ENCODE measurements at places on chromosomes 5 and 9.

DNA sequence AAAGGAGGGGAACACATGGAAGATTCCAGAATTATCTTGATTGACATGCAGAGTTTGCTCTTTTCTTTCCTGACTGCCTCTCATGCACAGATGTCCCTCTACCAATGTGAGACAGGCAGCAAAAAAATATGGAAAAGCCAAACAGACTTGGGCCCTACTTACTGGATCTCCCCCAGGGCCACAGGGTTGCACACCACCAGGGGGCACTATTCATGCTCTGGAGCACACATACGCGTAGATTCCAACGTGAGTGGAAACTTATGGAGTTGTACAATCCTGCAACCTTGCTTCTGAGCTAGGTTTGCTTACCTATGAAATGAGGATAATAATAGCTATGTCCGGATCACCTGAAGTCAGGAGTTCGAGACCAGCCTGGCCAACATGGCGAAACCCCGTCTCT, 319.5 kb downstream of the ARHGEF28 start:
- DNase-seq = no peak

GRCh38 chr5:133456933-133457402, 155.4 kb downstream of the FSTL4 start:
- DNase-seq = no peak

DNA sequence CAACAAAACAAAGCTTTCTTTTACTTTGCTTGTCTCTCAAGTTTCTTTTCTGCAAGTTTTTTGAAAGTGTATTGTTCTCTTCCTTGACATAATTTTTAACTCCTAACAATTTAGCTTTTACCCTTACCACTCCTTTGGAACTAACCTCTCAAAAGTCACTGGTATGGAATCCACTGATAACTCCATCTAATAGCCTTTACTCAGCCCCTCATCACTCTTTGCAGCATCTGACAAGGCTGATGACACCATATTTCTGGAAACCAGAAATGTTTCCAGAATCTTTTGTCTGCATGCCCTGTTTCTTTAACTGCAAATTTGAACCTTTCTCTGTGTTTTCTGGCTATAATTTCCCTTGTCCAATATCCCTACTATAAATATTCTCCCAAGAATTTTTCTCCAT, 46.5 kb downstream of the ZNF474 start:
- DNase-seq = no peak

DNA sequence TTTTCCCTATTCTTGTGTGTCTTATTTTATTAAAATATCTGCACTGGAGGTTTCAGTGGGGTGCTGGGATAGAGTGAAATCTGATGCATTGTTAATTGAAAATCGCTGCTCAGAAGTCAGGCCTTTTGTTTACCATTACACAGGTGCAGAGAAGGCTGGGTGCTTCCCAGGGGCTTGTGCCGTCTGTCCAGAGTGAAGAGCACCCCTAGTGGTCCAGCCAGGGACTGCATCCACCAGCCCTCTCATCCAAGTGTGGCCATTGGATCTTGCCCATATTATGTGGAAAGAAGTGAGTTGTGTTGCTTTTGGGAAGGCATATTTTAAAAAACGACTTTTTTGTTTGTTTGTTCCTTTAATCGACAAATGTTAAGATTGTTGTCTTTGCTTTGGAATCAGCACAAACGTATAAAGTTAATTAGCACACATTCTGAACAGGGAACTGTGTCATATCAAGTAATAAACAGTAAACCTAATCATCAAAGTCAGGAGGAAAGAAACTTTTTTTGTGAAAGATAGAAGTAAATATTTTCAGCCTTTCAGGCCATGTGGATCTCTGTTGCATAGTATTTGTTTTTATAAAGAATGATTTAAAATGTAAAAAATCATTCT, 315.6 kb downstream of the MTRR start:
- DNase-seq = peak; percentile 15

GRCh38 chr9:16131264-16131663, 578.4 kb downstream of the CCDC171 start:
- DNase-seq = no peak

GRCh38 chr9:16611001-16611400, 259.5 kb downstream of the BNC2 start:
- no peak for DNase-seq

DNA sequence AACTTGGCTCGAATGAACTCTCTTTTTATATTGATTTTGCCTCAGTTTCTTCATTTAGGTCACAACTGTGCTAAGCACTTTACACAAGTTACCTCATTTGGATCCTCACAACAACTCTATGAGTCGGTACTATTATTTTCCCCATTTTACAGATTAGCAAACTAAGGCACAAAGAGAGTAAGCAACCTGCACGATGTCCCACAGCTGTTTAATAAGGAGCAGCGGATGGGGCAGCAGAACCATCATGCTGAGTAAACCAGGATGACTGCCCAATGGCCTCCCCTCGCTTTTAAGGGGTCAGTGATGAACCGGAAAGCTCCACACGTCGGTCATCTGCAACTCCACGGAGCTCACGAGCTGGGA, 607 bp downstream of the PRELID2 start:
- DNase-seq = no peak

DNA sequence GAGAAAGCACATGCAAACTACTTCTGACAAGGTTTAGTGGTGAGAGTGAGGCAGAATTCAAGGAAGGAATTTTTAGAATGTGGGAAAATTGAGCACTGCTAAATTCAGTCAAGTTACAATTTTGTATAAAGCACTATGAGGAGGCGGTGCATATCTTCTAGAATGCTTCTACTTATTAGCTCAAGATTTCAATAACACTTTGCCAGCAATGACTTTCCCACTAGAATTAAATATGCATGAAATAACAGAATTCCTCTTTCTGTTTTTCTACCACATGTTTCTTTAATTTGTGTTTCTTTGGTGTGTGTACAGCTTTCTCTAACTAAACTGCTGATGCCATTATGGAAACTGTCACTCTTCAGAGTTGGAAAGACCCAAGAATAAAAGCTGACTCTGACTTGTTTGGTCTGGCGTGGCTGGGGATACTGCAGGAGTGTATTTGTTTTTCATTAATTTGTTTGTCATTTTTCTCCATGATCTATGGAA, 163.5 kb downstream of the ARSB start:
- no peak for DNase-seq

DNA sequence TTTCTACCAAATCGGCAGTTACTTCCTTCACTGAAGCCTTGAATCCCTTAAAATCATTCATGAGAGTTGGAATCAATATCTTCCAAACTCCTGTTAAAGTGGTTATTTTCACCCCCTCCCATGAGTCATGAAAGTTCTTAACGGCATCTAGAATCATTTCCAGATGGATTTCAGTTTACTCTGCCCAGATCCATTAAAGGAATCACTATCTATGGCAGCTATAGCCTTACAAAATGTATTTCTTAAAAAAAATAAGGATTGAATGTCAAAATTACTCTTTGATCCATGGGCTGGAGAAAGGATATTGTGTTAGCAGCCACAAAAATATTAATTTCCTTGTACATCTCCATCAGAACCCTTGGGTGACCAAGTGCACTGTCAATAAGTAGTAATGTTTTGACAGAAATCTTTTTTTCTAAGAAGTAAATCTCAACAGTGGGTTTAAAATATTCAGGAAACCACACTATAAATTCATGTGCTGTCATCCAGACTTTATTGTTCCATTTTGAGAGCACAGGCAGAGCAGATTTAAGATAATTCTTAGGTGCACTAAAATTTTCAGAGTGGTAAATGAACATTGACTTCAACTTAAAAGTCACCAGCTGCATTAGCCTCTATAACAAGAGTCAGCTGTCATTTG, 767.7 kb downstream of the DTWD2 start:
- no peak for DNase-seq

GRCh38 chr9:95024097-95024671, 293.3 kb downstream of the FANCC start:
- peak; percentile 10 for DNase-seq

GRCh38 chr9:37036371-37036775, 2.3 kb upstream of the PAX5 start:
- peak; percentile 83 for DNase-seq

- DNase-seq = no peak
These were observed 336.8 kb upstream of the SLC30A5 start for GRCh38 chr5:68757006-68757405.

DNA sequence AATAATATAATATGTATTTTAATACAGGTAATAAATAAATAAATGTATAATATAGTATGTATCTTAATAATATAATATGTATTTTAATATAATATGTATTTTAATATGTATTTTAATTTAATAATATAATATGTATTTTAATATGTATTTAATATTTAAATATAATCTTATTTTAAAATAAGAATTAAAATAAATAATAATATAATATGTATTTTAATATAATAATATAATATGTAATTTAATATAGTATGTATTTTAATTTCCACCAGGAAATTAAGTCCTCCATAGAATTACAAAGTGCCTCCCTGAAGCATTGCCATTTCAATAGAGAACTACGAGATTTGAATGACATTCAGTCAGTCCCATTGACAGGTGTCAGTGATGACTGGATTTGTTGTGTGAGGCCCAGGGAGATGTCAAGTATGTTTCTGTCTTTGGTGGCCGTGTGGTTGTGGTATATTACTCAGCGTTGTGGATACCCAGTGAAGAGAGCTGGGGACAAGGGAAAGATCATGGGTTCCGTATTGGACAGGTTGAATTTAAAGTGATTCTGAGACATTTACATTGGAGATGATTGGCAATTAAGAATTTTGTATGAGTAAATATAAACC, 14.2 kb upstream of the C5orf46 start:
- no peak for DNase-seq

DNA sequence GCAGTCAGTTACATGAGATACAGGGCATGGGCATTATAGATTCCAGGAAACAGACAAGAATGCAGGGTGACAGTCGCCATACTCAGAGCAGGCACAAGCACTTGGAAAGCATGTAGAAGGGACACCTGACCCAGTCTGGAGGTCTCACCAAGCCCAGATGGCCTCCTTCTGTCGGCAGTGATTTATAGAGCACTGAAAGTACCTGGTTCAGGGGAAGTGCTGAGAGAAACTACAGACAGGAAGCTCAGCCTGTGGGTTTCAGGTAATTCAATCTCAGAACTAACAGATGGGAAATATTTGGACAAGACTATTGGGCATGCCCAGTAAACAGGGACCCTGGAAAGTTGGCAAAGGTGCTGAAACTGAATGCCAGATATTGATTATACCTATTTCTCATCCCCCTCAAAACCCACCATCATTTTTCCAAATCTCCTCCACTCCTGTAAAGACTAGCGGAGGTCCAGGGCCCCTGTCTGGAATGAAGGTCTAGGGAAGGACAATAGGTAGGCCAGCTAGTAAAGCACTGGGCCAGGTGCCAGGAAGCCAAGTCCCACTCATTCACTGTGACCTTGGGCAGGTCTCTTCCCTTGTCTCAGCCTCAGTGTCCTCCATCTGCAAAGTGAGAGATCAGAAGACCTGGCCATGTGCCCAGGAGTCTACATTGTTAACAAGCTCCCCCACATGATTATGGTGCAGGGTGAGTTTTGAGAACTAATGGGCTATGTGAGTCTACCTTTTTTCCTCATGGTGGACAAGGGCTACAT, 26.9 kb downstream of the KLHL3 start:
- DNase-seq = no peak

DNA sequence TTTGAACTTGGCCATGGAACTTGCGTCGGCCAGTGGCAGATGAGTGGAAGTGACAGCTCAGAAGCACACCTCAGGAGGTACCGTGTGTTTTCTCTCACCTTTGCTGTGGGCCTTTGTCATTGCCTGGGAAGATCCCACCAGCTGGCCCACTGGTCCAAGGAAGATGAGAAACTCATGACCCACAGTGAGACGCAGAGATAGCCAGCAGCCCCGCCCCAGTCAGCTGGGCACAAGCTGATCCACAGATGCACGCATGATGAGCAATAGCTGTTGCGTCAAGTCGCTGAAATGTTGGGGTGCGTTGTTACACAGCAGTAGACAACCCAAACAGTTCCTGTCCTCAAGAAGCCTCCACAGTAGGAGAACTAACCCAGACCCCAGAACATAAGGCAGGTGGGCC, 30.8 kb upstream of the UNC5A start:
- DNase-seq = no peak

DNA sequence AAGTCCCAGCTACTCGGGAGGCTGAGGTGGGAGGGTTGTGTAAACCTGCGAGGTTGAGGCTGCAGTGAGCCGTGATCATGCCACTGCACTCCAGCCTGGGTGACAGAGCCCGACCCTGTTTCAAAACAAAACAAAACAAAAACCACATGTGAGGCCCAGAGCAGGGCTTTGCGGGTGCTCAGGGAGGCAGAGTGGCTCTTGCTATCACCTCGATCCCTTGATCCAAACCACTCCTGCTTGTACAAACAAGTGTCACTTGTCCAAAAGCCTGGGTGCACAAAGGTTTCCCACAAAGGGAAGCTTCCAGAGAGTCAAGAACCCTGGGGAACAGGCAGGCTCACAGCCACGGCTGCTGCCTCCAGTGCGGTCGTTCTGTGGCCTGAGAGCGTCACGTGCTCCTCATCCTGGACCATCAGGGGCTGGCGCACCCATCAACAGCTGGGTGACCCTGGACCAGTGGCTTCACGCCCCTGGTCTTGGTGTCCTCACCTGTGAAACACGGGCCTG, 162.7 kb downstream of the C9orf50 start:
- DNase-seq = no peak

GRCh38 chr5:123279136-123279535, 144.1 kb downstream of the CEP120 start:
- no peak for DNase-seq

DNA sequence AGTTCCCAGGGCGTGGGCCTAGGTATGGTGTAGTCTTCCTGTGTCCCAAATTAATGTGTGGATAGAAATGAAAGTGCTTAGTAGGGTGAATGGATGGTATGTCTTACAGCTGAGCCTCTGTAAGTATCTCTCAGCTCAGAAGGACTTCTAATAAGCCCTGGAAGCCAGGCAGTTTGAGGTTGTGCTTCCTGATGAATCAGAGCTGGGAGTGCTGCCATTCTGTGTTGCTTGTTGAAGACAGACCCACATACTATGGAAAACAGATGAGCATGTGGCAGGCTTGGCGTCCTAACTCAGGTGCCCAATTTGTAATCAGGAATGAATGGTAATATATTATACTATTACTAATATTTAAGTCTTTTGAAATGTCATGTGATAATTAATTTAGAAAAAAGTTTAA, 69.8 kb downstream of the CMYA5 start:
- DNase-seq = no peak

DNA sequence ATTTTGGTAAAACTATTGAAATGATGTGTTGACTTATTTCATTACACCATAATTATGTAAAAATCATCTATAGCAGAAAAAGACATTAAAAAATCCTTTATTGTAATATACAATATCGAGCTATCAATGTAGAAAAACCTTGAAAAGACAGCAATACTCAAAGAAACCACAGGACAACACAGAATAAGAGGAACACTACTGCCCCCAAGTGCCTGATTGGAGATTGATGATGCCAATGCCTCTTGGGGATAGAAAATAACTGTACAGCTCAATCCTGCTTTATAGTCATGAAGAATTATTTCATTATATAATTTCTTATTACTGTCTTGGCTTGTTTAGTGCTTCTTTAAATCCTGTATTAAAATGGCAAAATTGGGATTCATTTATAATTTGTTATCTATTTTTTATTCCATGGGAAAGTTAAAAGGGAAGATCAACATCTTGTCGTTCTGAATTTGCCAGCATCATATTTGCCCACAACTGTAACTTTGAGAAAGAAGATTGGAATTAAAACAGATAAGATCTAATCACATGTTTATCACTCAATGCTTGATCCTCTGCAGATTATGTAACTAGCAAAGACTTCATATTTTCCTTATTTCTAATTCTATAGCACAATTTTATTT, 337.5 kb downstream of the CDH9 start:
- peak; percentile 51 for DNase-seq
